Anterior cingulate cortex (tissue), 58 donors: ENCODE measurements at places on chromosomes 4 and X.
A peak's percentile ranks its signal among the peaks of the same experiment; 100 is the strongest.

DNA sequence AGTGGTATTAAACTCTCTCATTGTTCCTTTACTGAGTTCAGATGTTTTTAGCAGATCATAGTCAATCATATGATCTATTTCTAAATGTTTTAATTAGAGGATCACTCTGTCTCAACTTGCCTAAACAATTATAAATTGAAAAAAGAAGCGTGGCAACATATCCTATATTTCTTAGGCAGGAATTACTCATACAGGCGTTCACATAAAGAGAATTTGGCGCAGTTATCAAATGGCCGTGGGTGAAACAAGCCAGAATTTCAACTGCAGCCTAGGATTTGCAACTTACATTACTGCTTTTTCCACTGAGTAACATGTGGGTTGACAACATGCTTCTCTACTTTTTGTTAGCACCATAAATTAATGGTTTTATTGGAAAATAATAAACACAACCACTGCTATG is 141.3 kb downstream of the CPE start:
- DNase-seq: no peak

DNA sequence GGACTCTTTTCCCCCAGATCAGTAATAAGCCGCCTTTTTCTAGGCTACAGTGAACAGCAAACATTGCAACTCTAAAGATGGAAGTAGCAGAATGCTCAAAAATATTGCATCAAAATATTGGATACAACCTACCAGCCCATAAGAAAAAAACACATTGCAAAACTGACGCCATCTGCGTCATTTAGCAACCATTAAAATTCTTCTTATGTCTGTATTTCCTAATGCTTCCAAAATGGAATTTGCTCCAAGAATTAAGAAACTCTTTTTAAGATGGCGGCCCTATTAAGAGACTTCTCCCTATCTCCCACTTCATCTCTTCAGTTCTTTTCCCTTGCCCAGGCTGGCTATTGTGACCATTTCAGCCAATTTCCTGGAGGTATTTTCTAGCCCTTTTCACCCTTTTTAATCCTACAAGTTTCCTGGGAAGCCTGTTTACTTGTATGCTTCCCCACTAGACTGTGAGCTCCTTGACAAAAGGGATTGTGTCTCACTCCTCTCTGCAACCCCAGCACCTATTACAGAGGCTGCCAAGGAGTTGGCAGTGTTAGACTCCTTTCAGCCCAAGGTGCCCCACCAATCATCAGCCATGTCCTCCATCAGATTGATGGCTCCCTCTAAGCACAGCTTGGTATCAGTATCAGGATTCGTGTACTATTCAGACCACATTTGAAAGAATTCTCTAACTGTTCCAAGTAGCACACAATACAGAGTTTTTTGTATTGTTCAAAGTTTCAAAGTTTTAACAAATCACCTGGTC is 4.4 kb downstream of the GPC3 start:
- DNase-seq: no peak

GRCh38 chr4:150949342-150949741 is 65.7 kb downstream of the LRBA start:
- no peak for DNase-seq

- DNase-seq: peak; percentile 32
These were observed 59.1 kb downstream of the SCD5 start for GRCh38 chr4:82739287-82740190.

GRCh38 chrX:41808047-41808446 is 84.1 kb downstream of the GPR82 start:
- DNase-seq: no peak

- DNase-seq: no peak
These were observed 27.6 kb downstream of the ARFIP1 start for GRCh38 chr4:152807294-152807829.

- DNase-seq: no peak
These were observed 9.1 kb downstream of the QDPR start for GRCh38 chr4:17502756-17503155.

DNA sequence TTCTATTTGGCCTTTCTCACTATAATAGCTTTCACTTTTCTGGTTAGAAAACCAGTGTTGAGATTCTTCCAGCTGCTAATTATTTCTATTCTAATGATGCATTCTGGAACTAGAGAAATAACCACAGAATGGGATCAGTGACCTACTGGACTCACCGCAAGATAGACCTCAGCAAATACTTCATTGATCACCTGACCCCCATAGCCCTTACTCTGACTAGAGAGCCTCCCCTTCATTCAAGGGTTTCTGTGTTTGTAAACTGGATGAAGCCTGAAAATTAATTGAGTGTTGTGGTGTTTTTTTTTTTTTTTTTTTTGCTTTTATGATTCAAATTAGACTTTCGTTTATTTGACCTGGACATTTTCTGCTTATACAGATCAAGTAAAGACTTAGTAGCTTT is 97.0 kb downstream of the NBDY start:
- DNase-seq: no peak

- no peak for DNase-seq
These were observed 534.7 kb downstream of the ANKRD50 start for GRCh38 chr4:124177647-124178425.

GRCh38 chr4:183831026-183831446 is 74.1 kb upstream of the STOX2 start:
- no peak for DNase-seq

DNA sequence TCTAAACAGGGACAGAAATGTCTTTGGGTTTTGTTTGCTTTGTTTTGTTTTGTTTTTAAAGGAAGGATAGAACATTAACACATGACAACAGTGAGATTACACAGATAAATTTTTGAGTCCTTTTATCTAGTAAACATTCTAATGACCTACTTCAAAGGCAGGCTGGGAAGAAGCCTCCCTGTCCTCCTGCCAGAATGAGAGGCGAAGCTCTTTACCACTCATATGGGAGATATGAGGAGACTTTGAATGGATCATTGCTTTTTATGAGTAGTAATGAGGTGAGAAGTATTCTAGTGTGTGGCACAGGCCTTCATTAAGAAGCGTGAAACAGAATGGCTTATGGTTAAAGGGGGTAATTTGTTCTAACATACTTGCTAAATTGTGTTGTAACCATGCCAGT is 172.0 kb downstream of the FBXO8 start:
- DNase-seq: no peak

GRCh38 chr4:139593091-139593564 is 37.1 kb upstream of the SETD7 start:
- no peak for DNase-seq

GRCh38 chr4:25759101-25759500 is 103.5 kb downstream of the SLC34A2 start:
- DNase-seq: no peak

DNA sequence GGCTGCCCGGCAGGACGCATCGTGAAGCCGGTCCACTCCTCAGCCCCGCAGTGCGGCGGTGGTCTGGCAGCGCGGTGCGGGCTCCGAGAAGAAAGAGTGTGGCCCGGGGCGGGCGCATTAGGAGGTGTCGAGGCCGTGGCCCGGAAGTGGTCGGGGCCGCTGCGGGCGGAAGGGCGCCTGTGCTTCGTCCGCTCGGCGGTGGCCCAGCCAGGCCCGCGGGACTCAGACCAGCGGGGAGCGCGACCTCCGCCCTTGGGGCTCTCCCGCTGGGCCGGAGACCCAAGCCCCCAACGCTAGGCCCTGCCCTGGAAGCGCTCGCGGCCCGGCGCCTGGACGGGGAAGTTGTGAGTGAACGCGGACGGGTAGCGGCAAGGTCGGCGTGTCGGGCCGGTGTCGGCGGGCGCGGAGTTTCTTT is 60.0 kb downstream of the HS3ST1 start:
- DNase-seq: no peak

DNA sequence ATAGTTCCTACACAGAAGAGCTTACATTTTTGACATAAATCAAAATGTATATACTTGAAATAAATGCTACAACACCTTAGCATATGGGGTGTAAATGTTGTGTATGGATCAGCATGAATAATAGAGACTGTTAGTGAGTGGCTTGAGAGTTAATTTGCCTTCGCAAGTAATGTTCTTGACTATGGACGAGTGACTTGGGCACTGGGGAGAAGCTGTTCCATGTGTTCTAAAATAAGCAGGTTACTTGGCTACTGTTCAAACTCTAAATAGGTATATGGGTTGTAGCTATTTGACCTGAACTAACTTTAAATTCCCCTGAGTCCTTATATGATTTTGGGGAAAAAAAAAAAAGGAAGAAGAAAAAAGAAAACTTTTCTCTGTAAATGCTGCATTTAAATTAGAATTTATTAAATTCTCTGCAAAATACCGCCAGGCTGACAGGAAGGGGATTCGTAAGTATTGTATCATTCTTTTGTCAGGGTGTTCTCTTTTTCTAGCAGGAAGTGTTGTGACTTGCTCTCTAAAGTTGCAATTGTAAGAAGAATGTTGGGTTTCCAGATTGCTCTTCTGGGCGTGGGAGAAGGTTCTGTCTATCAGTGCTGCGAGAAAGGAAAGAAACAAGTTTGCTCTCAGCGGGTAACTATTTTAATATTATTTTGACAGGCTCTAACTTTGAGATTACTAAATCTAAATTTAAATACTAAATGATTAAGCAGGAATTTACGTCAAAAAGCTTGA is 32.2 kb downstream of the PLS3 start:
- no peak for DNase-seq

GRCh38 chrX:107560980-107561379 is 67.3 kb upstream of the PRPS1 start:
- DNase-seq: no peak

GRCh38 chr4:54683616-54684346 is 26.0 kb downstream of the KIT start:
- DNase-seq: no peak

DNA sequence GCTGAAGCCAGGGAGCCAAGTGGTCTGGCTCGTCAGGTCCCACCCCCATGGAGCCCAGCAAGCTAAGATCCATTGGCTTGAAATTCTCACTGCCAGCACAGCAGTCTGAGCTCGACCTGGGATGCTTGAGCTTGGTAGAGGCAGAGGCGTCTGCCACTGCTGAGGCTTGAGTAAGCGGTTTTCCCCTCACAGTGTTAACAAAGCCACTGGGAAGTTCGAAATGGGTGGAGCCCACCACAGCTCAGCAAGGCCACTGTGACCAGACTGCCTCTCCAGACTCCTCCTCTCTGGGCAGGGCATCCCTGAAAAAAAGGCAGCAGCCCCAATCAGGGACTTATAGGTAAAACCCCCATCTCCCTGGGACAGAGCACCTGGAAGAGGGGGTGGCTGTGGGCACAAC is 353.8 kb downstream of the NAP1L3 start:
- no peak for DNase-seq
